Heart right ventricle (tissue), 16 donors: ENCODE measurements at places on chromosomes 6 and 20.

GRCh38 chr20:61100489-61100888 lies 151.6 kb upstream of the CDH4 start:
- DNase-seq, result no peak

- no peak for DNase-seq
These were observed 17.9 kb downstream of the CASS4 start for GRCh38 chr20:56429941-56430340.

DNA sequence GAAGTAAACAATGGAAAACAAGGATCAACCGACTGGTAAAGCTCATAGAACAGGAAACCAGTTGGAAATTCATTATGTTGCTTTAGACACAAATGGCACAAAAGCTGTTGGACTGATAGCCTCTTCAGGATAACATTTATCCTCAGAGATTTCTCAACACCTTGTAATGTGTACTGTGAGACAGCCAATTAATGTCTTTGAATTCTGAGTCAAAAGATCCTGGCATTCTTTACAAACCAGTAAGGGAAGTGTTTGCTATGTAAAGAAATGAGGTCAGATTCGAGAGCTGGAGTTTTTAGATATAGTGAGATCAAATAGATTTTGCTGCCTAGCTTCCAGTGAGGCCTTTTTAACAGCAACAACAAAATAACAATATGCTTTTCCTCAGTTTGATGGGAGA lies 439.2 kb downstream of the C6orf118 start:
- no peak for DNase-seq

DNA sequence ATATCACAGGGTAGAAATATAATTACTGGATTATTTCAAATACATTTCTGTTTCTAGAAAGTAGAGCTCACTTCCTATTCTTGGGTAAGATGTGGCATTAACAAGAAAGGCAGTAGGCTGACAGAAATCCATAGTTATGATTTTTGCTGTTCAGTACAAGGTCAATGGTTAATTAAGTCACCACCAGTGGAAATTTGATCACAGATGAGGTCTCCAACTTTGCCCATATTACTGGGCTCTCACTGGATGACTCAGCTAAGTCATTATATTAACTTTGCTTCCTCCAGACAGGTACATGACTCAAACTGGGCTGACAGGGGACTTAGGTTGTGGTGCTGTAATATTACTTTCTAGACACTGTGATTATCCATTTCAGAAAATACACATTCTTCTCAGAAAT lies 212.4 kb downstream of the GRIK2 start:
- no peak for DNase-seq

DNA sequence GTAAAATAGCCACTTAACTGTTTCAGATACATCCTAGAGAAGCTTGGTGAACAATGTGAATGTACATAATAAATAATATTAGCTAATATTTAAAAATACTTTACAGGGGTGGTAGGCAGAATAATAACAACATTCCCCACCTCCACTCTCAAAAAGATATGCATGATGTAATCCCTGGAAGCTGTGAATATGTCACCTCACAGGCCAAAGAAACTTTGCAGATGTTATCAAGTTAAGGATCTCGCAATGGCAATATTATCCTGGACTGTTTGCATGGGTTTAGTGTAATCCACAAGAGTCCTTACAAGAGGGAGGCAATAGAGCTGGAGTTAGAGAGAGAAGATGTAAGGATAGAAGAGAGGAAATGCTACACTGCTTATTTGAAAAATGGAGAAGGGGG lies 7.0 kb upstream of the PTPRK start:
- no peak for DNase-seq

- DNase-seq, result no peak
These were observed 9.3 kb upstream of the RPS6KA2 start for GRCh38 chr6:166636191-166636933.

GRCh38 chr6:109897025-109897424 lies 81.1 kb upstream of the GPR6 start:
- DNase-seq, result no peak

DNA sequence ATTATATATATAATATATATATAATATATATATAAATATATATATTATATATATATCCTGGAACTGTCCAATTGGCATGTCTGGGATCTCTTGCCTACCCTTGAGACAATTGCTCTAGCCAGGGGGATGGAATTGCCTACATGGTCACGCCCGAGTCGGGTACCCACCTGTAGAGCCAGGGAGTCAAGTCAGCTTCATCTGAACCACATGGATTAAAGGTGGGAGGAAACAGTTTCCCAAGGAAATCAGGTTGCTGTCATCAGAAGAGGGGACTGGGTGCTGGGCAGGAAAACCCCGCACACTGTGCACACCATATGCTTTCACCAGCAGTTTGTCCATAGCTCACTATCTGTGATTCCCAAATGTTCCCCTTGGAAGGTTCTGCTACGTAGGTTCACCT lies 252.5 kb upstream of the NOX3 start:
- no peak for DNase-seq

GRCh38 chr6:129189266-129189665 lies 306.3 kb downstream of the LAMA2 start:
- DNase-seq, result no peak

GRCh38 chr6:148789948-148790347 lies 43.1 kb downstream of the UST start:
- DNase-seq, result no peak

DNA sequence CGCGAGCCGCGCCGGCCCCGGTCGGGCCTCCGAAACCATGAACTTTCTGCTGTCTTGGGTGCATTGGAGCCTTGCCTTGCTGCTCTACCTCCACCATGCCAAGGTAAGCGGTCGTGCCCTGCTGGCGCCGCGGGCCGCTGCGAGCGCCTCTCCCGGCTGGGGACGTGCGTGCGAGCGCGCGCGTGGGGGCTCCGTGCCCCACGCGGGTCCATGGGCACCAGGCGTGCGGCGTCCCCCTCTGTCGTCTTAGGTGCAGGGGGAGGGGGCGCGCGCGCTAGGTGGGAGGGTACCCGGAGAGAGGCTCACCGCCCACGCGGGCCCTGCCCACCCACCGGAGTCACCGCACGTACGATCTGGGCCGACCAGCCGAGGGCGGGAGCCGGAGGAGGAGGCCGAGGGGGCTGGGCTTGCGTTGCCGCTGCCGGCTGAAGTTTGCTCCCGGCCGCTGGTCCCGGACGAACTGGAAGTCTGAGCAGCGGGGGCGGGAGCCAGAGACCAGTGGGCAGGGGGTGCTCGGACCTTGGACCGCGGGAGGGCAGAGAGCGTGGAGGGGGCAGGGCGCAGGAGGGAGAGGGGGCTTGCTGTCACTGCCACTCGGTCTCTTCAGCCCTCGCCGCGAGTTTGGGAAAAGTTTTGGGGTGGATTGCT lies 1.3 kb downstream of the VEGFA start:
- peak; percentile 67 for DNase-seq

GRCh38 chr20:38418509-38419204 lies 16.5 kb downstream of the SNHG17 start:
- DNase-seq, result peak; percentile 65

DNA sequence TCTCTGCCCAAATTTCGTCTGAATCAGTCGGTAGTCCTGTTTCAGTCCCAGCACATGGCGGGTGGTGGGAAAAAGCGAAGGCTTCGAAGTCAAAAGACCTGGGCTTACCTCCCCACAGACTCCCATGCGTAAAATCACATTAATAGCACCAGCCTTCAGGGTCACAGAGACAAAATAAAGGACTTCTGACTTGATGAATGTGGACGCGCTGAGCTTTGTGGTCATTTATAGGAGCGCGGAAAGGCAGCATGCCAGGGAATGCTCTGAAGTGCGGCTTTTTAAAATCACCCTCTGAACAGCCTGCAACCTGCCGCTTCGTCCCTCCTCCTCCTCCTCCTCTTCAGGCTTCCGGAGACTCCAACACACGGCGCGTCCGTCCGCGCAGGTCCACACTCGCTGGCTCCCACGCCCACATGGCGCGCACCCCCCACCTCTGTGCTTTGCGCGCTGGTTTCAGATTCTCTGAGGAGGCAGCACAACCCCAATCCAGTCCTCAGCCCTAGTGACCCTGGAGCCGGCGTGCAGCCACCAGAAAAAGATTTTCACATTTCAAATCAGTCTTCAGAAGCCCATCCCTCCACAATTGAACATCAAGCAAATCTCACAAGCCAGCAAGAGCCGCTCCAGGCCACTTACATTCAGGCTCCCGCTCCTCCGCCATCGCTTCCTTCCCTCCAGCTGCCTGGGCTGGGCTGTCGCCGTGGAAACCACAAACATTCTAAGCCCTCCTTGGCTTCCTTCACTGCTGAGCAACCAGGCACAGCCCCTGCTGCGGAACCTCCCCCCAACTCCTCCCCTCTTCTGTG lies at the start of gene C6orf118:
Gene C6orf118, minus strand, starts transcription at position 680 of the 806 bp plus-strand sequence. Its CDS starts 19 bp downstream, at position 661.
- DNase-seq, result peak; percentile 34

- no peak for DNase-seq
These were observed 100.5 kb downstream of the TFAP2A start for GRCh38 chr6:10314163-10314955.

DNA sequence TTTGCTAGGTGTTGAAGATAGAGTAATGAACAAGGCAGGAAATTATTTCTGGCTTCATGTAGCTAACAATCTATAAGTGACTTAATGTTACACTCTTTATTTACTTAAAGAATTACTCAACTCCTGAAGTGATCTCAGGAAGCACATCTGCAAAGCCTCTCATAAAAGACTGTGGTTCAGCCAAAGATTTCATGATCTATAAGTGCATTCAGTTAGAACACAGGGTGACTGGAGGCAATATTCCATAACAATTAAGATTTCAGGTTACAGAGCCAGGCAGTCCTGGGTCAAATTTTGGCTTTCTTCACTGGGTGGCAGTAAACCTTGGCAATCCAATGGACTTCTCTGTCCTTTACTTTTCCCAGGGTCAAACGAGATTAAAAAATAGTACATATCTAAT lies 204.0 kb downstream of the TPBG start:
- no peak for DNase-seq

DNA sequence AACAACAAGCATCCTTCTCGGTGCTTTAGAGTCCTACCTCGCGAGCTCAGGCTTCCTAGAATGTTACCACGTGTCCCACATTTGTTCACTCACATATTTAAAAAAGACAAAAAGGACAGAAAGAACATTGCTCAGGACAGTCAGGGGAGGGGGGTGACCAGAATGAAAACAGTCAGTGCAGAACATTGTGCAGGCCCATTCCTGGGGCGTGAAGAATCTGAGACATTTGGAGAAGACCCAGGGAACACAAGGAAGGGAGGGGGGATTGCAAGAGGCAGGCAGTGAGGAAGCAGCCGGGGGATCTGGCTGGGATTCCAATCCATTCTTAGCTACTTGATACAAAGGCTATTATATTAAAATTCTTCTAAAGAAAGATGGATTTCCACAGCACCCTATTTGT lies 270.4 kb upstream of the CITED2 start:
- DNase-seq, result no peak

GRCh38 chr6:48881551-48881950 lies 581.5 kb downstream of the MMUT start:
- no peak for DNase-seq

DNA sequence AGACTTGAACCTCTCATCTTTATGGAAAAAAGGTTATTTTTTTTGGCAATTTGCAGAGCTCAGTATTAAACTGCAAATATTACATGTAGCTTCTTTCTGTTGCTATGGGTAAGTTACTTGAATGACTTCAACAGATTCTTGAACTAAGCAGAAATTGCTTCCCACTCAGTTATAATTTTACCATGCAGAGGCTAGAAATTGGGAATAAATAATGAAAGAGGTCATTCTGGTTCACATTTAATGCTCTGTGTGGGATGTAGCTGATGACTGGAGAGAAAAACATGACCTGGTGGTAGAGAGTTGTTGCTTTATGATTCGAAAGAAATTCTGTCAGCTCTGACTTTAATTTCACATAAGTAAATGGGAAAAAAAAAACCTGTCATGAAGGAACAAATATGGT lies 16.8 kb upstream of the ADGB start:
- DNase-seq, result no peak

- DNase-seq, result no peak
These were observed at the start of gene PXDC1 for GRCh38 chr6:3751077-3751729. PXDC1 (minus strand) TSS chr6:3751713; CDS start chr6:3751531, 182 bp downstream.

DNA sequence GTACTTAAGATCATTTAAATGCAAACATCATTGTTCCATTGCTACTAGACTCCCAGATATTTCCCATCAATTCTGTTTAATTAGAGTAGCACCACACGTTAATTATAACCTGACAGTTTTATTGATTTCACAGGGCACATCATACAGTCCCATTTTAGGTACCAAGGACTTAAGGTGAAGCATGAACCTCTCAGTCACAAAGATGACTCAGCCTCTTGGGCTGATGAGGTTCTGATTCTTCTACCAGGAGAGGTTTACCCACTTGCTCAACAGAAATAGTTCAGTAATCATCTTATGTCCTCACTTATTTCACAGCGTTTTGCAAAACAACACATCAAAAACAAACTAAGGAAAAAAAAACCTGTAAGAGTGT lies 98.5 kb downstream of the HIVEP2 start:
- no peak for DNase-seq

- no peak for DNase-seq
These were observed 52.0 kb upstream of the MTHFD1L start for GRCh38 chr6:150813319-150813992.

GRCh38 chr6:97195117-97195516 lies 87.9 kb downstream of the MMS22L start:
- DNase-seq, result peak; percentile 8

GRCh38 chr20:48644286-48644828 lies 183.4 kb downstream of the PREX1 start:
- DNase-seq, result no peak

DNA sequence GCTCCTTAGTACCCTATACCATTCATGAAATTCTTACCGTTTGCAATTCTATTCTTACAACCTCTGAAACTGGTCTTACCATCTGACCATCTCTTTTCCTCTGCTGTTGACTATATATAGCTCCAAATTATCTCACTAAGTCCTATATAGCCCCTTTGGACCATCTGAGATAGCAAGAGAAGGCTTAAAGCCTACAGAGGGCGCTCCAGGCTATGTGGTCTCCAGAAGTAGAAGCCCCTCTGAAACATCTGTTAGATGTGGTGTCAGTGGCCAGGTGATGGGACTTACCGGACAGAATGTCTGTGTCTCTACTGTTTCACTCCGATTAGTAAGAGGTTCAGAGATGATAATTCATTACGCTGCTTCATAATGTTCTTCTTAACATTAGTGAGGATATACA lies 140.7 kb upstream of the BMP2 start:
- no peak for DNase-seq
